ENCODE measurements at places on chromosomes 7 and 10.
A peak's percentile ranks its signal among the peaks of the same experiment; 100 is the strongest.

GRCh38 chr7:150560486-150560885, 6.7 kb upstream of the GIMAP4 start:
- DNase-seq: no peak

DNA sequence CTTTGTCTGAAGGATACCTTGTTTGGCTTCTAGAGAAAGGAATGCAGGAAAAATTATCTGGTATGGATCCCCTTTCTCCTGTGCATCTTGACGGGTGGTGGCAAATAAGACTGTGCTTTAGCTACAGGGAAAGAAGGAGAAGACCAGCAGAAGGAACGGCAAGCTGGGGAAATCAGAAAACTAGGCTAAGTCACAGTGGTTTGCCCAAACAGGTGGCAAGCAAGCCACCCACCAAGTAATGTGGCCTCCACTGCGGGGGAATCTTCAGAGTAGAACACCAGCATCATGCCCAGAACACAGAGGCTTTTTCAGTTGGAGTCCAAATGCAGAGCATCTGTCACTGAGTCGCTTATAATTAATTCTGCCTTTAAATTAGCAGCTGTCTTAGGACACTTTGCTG, 282.8 kb downstream of the PHF14 start:
- no peak for DNase-seq

DNA sequence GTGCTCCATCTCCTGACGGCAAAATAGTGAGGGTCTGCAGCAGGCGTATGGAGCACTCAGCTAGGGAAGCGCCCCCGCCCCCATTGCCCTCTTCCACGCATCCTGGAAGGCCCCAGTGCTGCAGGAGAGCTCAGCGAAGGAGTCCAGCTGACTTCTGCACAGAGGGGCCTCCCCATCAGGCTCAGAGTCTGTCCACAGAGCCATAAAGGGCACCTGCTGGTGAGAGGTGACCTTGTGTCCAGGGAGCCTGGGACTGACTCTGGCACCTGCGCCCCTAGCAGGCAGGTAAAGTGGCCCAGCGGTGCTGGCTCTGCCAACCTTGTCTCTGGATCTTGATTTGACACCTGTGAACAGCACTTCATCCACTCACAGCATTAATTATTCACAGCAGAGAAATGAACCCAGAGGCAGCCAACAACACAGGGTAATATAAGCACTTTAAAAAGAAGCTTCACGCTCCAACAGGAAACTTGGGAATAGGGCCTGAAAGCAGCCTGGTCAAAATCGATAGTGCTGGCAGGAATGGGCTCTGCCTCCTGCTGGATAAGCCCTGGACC, 59.6 kb downstream of the VOPP1 start:
- no peak for DNase-seq

- no peak for DNase-seq
Measured at GRCh38 chr7:155458878-155459699, 1.2 kb downstream of the EN2 start.

GRCh38 chr10:36425131-36425797, 700.1 kb upstream of the ANKRD30A start:
- DNase-seq: no peak

DNA sequence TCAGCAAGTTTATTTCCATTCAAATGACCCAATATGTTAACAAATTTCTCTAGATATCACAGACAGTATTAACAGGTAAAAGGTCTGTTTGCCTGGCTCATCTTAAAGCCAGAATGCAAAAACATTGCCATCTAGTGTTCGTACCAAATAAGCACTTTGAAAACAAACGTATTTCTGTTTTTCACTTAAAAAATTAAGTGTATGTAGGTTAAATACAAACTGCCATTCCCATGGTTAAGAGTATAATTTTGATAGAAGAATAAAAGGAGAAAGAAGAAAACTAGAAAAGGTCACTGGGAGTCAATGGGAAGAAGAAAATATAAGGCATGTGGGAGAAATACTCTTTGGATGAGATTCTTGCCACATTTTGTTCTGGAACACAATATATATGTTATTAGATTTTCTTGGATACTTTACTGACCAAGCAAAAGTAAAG, 51.0 kb downstream of the ORC5 start:
- no peak for DNase-seq

- DNase-seq: no peak
Measured at GRCh38 chr7:29557954-29558353, 5.7 kb upstream of the PRR15 start.

- DNase-seq: no peak
Measured at GRCh38 chr10:68330852-68331454, 911 bp upstream of the HNRNPH3 start.

DNA sequence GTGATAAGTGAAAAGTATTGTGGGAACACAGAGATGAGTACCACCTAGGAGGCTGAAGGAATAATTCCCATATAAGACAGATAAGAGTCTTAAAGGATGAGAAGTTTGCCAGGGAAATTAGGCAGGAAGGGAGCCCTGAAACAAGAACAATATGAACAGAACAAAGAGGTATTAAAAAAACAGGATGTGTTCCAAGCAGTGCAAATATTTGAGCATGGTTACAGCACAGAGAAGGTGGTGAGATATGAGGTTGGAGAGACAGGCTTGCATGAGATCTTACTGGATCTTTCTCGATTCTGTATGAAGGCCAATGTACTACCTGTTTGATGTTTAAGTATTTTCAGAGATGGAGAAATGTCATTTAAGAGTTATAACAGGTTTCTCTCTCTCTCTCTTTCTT, 20.3 kb downstream of the TAC1 start:
- no peak for DNase-seq

DNA sequence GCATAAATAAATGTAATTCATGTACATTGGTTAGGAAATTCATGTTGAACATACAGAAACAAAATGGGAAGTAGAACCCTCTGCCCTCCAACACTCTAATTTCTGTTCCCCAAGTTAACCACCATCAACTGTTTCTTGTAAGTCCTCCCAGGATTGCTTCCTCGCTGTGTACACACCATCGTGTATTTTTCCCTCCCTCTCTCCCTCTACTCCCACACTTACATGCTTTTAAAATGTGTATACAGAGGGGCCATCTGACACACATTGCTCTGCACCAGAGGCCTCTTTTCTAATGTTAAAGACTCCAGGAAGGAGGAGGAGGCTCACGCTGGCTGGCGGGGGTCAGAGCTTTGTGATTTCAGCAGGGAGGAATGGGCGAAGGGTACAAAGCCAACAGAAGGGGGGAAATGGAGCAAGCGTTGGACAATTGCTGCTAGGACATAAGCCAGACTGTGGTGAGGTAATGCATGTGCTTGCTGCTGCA, 1.9 kb upstream of the EPHA1 start:
- no peak for DNase-seq

DNA sequence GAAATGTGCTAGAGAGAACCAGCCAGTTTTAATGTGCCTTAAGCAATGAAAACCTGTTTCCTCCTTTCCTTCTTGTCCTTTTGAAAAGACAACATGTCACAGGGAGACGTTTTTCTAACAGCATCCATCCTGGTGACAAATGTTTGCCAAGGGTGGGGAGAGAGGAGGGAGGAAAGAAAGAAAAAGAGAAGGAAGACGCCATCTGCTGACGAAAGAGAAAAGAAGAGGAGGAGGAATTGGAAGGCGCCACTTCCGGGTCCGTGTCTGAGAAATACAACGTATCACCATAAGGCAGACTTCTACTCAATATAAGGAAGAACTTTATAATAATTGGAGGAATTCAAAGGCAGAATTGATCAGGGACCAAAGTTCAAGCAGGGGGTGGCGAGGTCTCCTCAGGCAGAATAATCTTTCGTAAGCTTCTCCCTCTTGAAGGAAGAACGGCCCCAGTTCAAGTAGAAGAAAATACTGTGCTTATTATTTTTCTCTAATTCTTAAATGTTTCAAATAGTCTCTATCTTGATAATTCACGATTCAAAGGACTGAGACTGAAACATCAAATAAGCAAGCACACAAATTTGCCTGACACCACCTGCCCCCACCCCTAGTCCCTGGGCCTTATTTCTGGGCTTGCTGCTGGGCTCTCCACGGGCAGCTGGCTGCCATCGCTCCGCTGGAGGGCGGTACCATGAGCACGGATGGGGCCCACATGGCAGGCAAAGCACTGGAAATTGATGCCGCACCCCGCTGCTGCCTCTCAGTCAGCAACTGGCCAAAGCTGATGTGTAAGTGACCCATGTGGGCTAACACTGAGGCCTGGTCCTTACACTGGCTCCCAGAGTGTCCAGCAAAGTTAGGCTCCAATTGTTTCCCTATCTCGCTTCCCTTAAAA, 273.7 kb upstream of the KLF14 start:
- peak; percentile 29 for DNase-seq

- no peak for DNase-seq
Measured at GRCh38 chr7:130667593-130668257, 823 bp downstream of the COPG2 start.

- DNase-seq: no peak
Measured at GRCh38 chr10:127925471-127926207, 18.7 kb downstream of the PTPRE start.

GRCh38 chr10:117541405-117541908, 1.1 kb upstream of the EMX2 start:
- DNase-seq: no peak

- DNase-seq: no peak
Measured at GRCh38 chr10:107647462-107647861, 483.0 kb upstream of the SORCS1 start.

- DNase-seq: no peak
Measured at GRCh38 chr10:93745408-93746065, 12.2 kb upstream of the LGI1 start.

DNA sequence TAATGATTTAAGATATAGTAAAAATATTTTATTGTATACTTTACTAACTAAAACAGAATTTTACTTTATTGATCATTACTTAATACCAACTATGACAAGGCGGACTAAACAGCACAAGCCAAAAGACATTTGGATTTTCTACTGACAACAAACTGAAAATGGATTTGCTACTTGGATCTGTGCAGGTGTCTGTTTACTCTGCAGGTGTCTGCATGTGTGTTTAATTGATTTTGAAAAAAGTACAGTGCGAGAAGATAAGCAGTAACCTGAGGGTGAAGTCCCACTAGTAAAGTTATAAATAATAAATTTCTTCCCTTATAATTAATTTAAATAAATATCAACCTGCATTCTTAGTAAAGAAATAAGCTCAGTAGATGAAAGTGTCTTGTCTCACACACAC, 696.8 kb upstream of the MBL2 start:
- DNase-seq: no peak

DNA sequence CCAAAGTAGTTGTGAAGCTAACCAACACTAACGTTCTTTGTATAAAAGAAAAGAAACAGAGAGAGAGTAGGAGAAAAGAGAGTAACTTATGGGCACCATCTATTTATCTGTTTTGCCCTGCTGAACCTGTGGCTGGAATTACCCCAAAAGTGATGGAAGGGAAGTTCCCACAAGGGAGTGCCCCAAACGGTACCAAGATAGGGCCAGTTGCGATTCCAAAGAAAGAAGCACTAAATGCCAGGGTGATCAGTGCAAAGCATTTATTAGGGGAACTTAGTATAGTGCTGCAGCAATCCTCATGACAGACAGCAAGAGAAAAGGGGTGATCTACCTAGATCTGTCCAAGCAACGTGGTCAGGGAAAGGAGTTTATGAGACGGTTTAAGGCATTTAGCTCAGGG, 190.2 kb downstream of the SORCS3 start:
- no peak for DNase-seq

DNA sequence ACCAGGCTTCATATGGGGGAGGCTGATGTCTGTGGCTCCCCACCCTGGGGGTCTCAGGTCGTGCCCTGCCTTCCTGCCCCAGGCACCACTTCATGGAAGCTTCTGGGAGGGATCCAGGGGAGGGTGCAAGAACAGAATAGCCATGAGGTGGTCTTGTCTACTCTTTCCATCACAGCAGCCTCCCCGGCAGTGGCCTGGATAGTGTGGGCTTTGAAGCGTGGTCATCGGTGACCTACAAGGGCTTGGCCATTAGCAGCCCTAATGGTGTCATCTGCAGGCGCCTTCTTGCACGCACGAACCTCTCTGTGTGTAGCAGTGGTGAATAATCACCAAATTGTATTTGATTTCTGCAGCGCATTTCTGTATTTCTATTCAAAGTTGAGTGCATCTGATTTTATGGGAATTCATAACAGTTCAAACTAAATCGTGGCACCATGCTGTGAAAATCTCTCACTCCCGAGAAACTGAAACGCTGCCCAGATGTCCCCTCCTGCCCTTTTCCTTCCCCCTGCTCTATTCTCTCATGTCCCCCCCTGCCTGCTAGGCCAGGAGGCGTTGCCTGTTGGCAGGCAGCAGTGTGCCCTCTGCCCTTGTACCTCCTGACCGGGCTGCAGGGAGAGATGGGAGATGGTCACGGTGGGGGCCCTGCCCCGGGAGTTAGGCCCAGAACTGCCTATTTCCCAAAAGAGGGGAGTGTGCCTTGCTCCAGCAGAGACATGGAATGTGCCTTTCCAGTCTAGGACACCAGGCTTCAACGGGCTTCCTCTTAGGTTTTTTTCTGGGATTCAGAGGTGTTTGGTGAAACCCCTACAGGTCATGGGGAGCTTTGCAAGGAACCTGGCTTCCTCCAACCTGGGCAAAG, 34.8 kb downstream of the CDH23 start:
- DNase-seq: no peak

DNA sequence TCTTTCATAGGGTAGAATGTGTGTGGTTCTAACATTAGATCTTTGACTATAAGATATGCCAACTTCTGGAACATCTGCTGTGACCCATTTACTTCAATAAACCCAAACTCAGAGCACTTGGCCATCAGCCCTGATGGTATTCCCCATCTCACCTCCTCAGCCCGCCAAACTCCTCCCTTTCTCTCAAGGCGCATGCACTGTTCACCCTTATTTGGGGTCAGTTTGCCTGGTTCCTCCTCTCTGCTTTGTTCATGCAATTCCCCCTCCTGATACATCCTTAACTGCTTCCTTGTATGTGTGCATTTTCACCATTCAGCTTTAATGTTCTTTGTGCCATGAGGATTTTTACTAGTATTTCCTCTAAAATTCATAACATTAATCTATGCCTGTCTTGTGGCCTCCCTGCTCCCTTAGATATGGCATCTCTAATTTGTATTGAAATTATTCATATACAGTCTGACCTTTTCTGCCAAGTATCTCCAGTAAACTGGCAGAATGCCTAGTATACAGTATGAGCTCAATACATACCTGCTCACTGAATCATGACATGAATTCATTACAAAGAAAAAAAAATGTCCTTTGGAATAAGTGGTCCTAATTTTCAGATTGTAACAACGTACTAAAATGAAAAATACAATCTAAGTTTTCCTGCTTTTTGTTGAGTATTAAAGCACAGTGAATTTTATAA, 336.8 kb upstream of the IGFBP3 start:
- no peak for DNase-seq

DNA sequence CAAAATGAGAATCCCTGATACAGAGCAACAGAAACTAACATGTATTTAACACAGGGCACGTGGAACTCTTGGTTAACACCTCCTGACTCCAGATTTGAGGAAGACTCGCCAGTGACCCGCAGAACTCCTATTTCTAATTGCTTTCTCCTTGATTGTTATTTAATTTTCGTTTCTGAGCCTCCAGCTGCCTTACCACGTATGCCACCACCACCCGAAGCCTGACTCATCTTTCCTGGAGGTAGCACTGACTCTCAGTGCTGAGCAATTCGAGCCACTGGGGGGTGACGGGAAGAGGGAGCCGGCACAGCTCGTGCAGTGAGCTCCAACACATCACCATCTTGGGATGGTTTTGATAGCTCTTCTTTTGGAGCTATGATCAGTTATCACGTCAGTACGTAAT, 273.9 kb upstream of the MGMT start:
- no peak for DNase-seq

Measured in activated CD8-positive, alpha-beta memory T cell treated with anti-CD3 and anti-CD28 coated beads for 4 hours (primary cell).